ENCODE measurements at places on chromosomes 7 and 10. TPM values are rescaled to one million over a fixed set of nuclear protein-coding genes. Genes with fewer than 3 reads are reported as not detected.

DNA sequence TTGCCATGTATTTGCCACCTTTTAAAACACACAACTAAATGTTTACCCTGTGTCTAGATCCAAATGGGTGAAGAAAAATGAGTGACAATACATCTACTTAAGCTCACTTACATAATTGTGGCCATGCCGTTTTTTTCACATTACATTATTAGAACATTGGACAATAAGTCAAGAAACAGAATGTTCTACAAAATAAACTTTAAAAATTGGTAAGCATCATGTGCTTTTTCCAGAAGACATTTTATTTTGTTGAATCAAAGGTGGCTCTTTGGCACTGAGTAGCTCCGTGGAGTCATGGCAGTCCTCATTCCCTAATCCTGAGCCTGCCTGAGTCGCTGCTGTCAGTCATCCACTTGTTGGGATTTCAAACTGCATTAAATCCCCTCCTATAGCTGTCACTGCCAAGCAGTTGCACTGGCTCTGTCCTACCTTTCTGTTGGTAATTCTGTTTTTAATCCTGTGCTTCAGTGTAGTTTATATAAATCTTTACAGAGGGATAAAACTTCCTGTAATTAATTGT, 32.3 kb downstream of the CAV1 start:
- DNase-seq, result no peak

GRCh38 chr7:137886281-137886680, 39.5 kb upstream of the DGKI start:
- DNase-seq, result no peak

- peak; percentile 60 for DNase-seq
Measured at GRCh38 chr10:52740913-52741675, 31.5 kb downstream of the MBL2 start.

GRCh38 chr7:96720843-96721242, 11.2 kb upstream of the SEM1 start:
- DNase-seq, result peak; percentile 62

GRCh38 chr7:106082087-106082854, 29.8 kb downstream of the SYPL1 start:
- no peak for DNase-seq

DNA sequence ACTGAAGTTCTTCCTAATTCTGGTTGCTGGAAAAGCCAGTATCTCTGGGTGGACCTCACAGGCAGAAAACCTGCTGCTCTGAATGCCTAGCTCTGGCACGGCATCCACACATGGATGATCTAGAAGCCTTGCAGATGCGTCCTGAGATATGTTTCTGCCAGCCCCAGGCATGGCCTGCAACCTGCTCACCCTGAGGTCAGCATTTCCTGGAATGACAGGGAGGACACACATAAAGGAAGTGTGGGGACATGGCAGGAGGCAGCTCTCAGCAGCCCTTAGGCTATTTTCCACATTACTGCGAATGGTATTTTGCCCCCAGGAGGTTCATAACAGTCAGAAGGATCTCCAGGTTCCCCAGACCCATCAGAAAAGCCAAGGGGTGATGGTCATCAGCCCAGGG, 23.2 kb downstream of the PLXNA4 start:
- no peak for DNase-seq

GRCh38 chr10:8061274-8062211, 7.1 kb downstream of the GATA3 start:
- DNase-seq, result no peak

- DNase-seq, result no peak
Measured at GRCh38 chr10:93553482-93554315, 12.8 kb upstream of the FFAR4 start.

- DNase-seq, result no peak
Measured at GRCh38 chr10:34622945-34623344, 192.2 kb downstream of the PARD3 start.

DNA sequence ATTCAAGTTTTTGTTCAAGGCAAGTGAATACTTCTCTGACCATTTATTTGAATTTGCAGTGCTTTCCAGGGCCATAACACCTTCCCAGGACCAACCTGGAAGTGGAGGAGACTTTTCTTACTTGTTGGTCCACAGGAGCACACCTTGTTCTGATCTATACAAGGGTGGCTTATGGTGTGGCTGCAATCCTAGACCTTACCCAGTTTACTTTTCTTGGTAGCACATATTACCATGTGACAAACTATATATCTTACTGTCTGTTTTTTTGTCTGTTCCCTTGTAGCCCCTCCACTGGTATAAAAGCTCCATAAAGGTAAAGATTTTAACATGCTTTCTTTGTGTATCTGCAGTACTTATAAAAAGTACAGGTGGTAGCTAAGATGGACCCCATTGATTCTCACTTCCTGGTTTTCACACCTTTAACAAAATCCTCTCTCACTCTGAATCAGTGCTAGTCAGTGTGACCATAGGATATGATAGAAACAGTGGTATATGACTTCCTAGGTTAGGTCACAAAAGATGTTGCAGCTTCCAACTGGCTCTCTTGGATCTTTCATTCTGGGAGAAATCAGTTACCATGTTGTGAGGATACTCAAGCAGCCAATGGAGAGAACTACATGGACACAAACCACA, 5.6 kb upstream of the ASB4 start:
- no peak for DNase-seq

GRCh38 chr10:112552593-112553110, 105.6 kb downstream of the VTI1A start:
- DNase-seq, result no peak

DNA sequence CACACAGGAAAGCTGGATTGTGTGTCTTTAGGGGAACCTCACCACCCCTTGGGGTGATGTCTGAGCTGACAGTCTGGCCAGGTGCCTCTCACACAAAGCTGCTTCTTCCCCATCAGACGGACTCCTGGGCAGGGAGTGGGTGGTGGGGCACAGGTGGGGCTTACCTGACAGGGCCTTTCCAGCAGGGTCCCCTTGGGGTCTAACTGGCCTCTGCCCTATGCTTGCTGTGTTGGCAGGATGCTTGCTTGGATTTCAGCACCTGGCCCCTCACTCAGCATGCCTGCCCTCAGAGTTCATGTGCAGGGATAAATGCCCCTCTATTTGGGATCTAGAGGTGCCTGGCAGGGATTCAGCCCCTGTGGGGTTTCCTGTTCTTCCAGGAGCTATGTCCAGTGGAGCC, 496.9 kb upstream of the ZMIZ1 start:
- no peak for DNase-seq

DNA sequence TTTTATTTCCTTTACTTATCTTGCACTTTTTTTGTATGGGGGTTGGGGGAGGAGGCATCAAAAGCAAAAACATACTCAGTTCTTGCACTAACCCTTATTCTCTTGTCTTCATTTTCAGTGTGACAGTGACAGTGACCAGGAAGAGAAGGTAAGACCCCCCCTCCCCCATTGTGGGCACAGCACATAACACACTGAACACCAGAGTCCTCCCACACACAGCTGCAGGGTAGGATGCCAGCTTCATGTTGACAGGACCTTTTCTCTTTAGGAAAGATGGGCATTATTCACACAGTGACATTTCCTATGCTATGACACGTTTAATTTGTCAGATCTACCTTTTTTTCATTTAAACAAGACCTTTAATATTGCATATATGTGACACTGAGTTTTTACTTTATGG, 696.3 kb upstream of the GALNT17 start:
- no peak for DNase-seq

- DNase-seq, result no peak
Measured at GRCh38 chr10:49572594-49573114, 33.7 kb upstream of the ERCC6 start.

- DNase-seq, result peak; percentile 61
Measured at GRCh38 chr7:94580601-94581000, 71.0 kb downstream of the CASD1 start.

- DNase-seq, result no peak
Measured at GRCh38 chr7:157813053-157813452, 476.2 kb downstream of the DNAJB6 start.

ENO4 gene
- total RNA-seq, result 0.19 TPM

OR2A2 gene
- total RNA-seq, result not detected

KAZALD1 gene
- 37.5 TPM for total RNA-seq

CPA2 gene
- not detected for total RNA-seq

TMEM196 gene
- total RNA-seq, result not detected

TUBAL3 gene
- total RNA-seq, result not detected
